ENCODE measurements at places on chromosomes 5 and 9.

- peak; percentile 76 for DNase-seq
These were observed 12.0 kb downstream of the GPSM1 start for GRCh38 chr9:136339173-136339957.

DNA sequence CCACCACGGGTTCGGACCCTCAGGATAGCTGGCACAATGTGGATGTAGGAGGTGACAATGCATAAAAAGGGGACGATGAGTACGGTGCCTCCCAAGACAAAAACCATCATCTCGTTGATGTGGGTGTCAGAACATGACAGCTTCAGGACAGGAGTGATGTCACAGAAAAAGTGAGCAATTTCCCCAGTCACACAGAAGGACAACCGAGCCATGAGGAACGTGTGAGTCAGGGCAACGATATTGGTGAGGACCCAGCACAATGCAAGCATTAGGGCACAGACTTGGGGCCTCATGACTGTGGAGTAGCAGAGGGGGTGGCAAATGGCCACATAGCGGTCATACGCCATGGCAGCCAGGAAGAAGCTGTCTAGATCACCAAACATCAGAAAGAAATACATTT lies 491 bp downstream of the OR1N1 start:
- no peak for DNase-seq

GRCh38 chr5:126998201-126998631 lies 32.1 kb downstream of the MARCHF3 start:
- DNase-seq = peak; percentile 49

DNA sequence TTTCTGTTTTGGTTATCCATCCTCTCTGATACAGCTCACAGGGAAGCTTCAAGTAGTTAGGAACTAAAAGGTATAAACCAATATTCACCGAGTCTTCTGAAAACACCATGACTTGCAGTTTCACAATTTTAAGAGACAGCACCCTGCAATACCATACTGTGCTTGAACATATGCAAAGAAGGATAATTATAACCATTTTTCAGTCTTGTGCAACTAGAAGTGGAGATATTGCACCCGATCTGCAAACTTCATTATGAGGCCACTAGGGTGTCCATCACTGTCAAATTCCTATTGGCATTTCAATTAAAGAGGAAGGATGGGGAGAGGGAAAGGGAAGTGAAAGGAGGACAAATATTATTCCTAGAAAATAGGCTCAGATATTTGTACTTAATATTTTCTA lies 32.4 kb upstream of the CEP120 start:
- DNase-seq = peak; percentile 74

DNA sequence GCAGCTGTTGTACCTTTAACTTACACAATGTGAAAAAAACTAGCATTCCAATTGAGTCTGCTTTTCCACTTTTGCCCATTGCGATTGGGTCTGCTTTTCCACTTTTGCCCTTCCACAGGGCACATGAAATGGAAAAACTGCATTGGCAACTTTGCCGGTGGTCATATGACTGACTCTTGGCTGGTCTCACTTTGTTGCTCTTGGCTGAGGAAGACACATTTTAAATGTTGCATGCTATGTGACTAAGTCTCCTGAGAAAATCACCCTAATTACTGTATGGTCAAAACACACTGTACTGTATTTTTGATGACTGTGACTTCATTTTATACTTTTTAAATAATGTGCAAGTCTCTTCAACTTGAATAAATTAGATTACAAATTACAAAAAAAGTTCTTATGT lies 1.6 kb upstream of the OXCT1 start:
- DNase-seq = no peak

GRCh38 chr5:135307143-135307903 lies 91.7 kb downstream of the MACROH2A1 start:
- DNase-seq = no peak

DNA sequence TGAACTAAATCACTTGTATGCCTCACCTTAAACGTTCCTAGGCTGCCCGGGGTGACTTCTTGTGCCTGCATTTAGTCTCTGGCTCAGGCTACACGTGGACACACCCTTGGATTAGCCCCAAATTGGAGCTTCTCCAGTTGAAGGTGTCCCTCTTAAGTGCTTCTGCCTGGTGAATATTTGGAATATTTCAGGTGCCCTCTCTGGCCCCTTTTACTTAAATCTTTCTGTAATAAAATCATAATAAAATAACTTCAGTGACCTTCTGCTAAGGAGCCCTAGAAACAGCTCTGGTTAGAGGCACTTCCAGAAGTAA lies 74.3 kb upstream of the KLF9 start:
- DNase-seq = no peak

- no peak for DNase-seq
These were observed 21.8 kb downstream of the ZBED3 start for GRCh38 chr5:77065256-77065655.

DNA sequence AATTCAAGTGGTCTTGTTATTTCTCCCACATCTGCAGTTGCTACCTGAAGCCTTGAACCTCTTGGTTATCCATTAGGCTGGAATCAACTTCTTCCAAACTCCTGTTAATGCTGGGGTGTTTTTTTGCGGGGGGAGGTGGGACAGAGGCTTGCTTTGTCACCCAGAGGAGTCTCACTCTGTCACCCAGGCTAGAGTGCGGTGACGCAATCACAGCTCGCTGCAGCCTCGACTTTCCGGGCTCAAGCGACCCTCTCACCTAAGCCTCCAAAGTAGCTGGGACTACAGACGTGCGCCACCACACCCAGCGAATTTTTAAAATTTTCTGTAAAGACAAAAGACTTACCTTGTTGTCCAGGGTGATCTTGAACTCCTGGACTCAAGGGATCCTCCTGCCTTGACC lies 4.4 kb downstream of the SCGB3A1 start:
- no peak for DNase-seq

- DNase-seq = no peak
These were observed 101.4 kb downstream of the LHFPL2 start for GRCh38 chr5:78547183-78547582.

DNA sequence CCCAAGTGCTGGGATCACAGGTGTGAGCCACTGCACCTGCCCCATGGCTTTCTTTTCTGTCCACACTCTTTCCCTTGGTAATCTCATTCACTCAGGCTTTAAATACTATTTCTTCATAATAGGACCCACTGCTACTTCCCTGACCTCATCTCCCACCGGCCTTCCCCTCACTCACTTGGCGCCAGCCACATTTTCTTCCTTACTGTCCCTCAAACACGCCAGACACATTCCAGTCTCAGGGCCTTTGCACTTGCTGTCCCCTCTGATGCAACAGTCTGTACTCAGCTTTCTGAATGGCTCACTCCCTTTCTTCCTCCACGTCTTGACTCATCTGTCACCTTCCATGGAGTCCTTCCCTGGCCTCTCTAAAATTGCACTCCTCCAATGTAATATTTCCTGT lies 111.1 kb upstream of the MVB12B start:
- no peak for DNase-seq

GRCh38 chr9:93266521-93267001 lies 82.6 kb downstream of the WNK2 start:
- DNase-seq = no peak

- DNase-seq = no peak
These were observed 393.0 kb downstream of the MED10 start for GRCh38 chr5:5985332-5985731.

DNA sequence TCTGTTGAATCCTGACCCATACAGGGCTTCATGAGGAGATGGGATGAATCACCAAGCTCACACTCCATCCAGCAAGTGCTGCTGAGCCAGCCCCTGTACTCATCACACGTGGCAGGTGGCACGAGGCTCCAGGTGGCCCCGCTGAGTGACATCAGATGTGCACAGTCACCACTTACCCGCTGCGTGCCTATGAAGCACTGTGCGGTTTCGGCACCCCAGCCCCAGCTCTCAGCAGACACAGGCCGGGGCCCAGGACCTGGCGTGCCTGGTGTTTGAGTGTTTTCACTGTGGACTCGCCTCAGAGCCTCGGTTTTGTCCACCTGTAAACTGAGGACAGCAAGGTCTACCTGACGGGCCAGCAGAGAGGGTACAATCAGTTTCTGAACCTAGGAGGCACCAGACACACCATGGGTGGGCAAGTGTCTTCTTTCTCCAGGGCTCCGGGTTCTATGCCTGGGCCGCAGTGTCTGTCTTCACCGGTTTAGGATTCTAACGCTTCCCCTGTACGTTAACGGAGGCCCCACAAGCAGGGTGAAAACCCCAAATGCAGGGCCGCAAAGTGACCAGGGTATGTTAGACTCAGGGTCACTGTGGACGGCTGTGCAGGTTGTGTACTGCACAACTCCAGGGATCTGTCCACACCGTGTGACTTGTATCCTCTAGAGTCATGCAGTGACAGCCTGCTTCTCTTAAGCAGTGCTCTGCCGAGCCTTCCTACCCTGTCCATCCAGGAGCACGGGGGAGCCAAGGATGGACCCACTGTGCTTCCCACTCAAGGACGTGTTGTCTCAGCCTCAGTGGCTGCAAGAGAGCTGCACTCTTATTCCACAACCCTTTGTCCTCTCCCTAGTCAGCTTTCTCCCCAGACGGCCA lies 44.3 kb upstream of the COL5A1 start:
- no peak for DNase-seq

DNA sequence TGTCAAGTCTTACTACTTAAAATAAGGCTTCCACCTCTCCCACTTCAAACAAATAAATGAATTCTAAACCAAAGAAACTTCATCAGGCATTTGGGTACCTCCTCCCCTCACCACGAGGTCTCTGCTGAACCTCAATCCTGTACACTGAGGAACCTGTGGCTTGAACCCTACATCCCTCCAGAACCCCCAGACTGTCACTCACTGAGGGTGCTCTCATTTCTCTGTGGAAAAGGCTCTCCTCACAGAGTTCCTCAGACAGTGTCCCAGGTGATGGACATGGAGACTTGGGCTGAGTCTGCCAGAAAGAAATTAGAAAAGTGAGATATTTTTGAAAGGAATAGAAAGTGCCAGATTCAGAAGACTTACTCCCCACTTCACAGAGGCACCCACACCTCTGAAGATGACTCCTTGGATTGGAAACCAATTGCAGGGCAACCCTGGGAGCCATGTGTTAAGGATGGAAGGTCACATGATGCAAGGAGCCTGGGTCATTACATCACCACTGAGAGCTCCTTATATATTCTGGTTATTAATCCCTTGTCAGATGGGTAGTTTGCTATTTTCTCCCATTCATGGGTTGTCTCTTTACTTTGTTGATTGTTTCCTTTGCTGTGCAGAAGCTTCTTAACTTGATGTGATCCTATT lies 19.8 kb downstream of the MLANA start:
- no peak for DNase-seq

GRCh38 chr5:2514484-2514883 lies 237.0 kb downstream of the IRX2 start:
- no peak for DNase-seq

DNA sequence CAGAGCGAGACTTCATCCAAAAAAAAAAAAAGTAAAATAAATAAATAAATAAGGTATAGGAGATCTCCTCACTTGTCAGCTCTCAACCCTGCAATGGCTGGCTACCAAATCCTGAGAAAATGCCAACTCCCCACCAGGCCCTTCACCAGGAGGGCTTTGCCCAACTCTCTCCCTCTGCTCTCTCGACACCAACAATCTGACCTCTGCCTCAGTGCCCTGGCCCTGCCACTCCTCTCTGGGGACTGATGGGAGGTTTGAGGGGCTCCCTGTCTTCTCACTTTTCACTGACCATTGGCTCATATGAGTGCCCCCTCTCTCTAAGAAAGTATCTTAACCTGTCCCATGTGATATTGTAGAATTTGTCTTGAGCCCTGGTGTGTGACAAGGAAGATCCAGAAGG lies 52.6 kb upstream of the SH3PXD2B start:
- no peak for DNase-seq

DNA sequence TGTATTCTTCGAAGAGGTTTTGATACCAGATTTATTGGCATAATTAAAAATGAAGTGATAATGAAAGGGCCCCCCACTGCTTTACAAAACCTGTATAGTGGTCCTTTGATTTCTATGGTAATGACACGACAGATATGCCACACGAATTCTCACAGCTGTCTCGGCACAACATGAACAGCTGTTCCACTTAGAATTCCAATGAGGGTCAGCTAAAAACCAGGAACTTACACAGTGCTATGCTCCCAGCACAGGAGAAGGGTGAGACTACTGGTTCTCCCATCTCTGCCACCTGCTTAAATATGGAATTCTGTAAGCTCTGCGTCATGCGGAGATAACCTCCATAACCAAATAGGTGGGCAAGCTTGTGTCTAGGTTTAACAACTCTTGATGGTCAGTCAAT lies 183.0 kb upstream of the EFNA5 start:
- no peak for DNase-seq

DNA sequence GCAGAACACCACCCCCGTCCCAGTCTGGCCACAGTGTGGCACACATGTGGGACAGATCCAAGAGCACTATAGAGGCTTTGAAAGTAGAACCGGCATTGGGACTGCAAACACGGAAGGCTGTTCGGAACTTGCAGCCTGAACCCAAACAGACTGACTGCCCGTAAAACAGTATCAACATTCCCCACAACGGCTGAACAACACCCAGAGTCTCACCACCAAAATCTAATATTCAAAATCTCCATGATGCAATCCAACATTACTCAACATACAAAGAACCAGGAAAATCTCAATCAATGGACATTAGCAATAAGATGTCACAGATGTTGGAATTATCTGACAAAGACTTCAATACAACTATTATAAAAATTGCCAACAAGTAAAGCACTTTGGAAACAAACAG lies 82.3 kb downstream of the ROR2 start:
- DNase-seq = no peak

GRCh38 chr5:148094336-148094735 lies 30.6 kb downstream of the SPINK5 start:
- DNase-seq = no peak

GRCh38 chr5:45862763-45863162 lies 166.6 kb upstream of the HCN1 start:
- no peak for DNase-seq

GRCh38 chr5:133664422-133664821 lies 52.1 kb upstream of the FSTL4 start:
- no peak for DNase-seq

DNA sequence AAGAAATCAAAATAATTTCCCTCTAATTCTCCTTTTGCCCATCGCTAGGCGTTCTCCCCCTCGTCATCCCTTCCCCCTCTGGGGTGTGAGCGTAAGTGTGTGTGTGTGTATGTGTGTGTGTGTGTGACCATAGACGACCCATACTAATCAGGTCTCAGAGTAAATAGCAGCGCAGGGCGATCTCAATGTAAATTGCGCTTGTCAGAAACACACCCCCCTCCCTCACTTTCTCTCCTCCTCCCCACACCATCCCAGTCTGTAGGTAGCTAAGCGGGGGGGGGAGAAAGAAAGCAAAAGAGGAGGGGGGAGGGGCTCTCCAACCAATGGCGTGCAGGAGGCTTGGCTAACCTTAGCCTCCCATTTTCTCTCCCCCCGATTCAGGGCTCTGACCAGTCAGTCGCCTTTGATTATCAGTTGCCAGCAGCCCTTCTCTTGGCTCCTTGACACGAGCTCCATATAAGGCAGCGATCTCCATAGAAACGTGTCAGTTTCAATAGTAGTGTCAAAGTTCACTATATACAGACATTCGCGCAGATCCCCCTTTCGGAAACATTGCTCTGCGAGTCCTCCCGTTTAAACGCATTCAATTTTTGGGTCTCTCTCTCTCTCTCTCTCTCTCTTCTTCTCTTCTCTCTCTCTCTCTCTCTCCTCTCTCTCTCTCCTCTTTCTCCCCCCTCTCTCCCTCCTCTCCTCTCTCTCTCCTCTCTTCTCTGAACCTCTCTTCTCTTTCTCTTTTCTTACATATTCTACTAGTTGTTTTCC lies at the start of gene NR2F1:
Gene NR2F1, plus strand, starts transcription at position 546 of the 762 bp plus-strand sequence. CDS start 1,802 bp downstream, outside the sequence.
- DNase-seq = peak; percentile 57

- no peak for DNase-seq
These were observed 40.6 kb upstream of the DMRTA1 start for GRCh38 chr9:22405869-22406659.

- DNase-seq = no peak
These were observed 38.2 kb upstream of the CEP72 start for GRCh38 chr5:573976-574375.

Measured in GM12865 (cell line).